ENCODE measurements at places on chromosomes 16 and 17.
A peak's percentile ranks its signal among the peaks of the same experiment; 100 is the strongest.

DNA sequence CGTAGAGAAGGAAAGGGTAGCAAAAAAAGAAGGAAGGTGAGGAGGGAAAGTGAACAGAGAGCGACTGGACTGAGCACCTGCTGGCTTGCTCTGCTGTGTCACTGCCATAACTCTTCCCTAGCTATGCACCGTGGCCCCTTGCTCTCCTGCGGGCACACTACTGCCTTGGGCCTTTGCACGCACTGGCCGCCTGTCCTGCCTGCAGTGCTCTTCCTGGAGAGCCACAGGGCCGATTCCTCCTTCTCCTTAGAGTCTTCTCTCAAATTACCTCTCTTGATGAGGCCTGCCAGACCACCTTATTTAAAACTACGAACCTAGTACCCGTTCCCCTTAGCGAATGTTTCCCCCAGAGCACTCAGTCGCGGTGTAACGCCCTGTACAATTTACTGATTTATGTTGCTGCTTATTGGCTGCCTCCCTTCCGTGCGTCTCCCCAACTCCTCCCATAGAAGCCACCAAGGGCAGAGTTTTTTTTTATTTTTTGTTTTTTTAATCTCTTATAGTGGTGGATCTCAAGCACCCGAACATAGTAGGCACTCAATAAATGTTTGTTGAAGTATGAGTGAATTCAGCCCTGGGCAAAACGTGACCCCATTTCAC lies 70.3 kb downstream of the RAI1 start:
- DNase-seq = no peak

- no peak for DNase-seq
These were observed 46.3 kb downstream of the C16orf78 start for GRCh38 chr16:49419862-49420261.

- no peak for DNase-seq
These were observed 77.5 kb downstream of the ANKRD11 start for GRCh38 chr16:89412811-89413210.

DNA sequence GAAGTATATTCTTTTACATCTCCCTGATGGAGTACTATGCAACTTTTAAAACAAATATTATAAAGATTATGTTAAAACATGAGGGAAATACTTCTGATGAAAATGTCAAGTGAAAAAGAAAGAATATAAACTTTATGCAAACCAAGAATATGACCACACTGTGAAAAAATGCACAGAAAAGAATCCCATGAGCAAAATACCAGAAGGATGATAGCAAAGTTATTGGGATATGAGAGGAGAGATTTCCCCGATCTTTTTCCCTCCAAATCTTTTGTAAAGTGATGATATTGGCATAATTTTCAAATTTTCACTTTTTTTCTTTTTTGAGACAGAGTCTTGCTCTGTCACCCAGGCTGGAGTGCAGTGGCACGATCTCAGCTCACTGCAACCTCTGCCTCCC lies 36.6 kb upstream of the SMURF2 start:
- no peak for DNase-seq

GRCh38 chr16:5428932-5429331 lies 331.3 kb upstream of the EEF2KMT start:
- DNase-seq = no peak

DNA sequence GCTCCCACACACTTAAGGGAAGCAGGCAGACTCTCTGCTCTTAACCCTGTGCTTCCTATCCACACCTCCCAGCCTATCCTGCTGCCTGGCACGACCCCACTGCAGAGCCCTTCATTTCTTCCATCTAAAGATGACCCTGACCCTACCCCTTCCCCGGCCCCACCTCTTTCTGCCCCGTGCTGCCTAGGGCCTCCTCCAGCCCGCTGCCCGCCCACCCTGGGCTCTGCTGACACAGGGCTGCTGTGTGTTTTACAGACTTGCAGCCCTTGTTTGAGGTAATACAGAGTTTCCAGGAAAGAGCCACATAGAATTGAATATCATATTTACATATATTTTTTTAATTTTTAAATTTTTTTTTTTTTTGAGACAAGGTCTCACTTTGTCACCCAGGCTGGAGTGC lies 42.0 kb downstream of the MEOX1 start:
- no peak for DNase-seq

DNA sequence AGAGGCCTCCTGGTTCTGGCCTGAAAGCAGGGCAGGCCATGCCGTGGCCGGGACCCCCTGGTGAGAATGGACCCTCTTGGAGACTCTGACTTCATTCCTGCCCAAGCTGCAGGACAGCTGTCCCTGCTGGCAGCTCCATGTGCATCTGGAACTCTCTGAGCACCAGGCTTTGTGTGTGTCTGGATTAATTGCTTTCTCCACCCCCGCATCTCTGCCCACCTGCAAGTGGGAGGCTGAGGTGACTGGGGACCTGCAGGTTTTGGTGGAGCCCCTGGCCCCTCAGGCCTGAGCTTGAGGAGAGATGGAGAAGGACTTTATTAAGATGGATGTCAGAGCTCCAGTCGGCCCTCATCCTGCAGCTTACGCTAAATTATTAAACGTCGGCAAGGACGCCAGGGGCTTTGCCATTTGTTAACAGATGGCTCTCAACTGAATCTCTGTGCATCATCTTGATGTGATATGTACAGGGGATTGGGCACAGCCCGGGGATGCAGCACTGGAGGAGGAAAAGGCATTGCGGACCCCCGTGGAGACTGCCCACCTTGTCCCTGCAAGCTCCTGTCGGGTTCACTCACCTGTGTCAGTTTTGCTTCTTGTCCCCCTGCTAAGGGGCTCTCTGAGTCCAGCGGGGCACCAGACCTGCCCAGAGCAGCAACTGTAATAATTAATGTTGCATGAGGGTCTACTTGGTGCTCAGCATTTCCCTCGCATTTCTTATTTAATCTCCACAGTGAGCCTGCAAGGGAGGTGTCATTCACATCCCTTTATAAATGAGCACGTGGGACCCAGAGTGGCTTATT lies 154.1 kb upstream of the RPL38 start:
- DNase-seq = no peak

DNA sequence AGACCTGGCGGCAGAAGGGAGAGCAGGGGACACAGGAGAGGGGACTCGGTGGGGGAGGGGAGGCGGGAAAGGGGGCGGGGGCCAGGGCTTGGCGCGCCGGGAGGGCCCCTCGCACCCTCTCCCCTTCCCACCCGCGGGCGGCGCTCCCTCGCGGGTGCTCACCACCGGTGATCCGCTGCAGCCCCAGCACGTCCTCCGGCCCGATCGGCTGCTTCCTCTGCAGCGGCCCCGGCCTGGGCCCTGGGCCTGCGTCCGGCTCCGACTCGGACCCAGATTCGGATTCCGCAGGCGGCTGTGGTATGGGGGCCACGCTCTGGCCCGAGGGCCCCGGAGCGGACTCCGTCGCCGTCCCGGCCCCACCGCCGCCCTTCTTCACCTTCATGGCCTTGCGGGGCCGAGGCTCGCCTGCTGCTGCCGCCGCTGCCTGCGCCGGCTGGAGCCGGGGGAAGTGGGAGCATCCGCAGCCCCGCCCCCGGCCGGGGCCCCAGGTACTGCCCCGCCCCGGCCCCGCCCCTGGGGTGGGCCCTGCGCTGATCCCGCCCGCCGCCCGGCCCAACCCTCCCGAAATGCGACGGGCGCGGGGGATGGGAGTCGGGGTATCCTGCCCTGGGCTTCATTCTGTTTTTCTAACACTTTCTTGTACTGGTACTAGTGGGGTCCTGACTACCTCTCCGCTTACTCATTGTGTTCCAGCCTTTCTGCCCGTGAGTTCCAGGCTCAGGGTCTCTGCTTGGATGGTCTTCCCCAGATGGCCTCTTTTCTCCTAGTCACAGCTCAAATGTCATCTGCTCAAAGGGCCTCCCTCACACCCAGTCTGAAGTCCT lies at the start of gene UNC119:
TSS of gene UNC119 (minus strand) at position 449 of the 824 bp plus-strand sequence. CDS start at position 382, 67 bp downstream.
- peak; percentile 19 for DNase-seq

GRCh38 chr16:79885320-79885719 lies 284.8 kb upstream of the MAF start:
- no peak for DNase-seq

- DNase-seq = no peak
These were observed 525.2 kb upstream of the GOT2 start for GRCh38 chr16:59259074-59259949.

- peak; percentile 59 for DNase-seq
These were observed 4.9 kb upstream of the ZNF267 start for GRCh38 chr16:31868691-31869167.

DNA sequence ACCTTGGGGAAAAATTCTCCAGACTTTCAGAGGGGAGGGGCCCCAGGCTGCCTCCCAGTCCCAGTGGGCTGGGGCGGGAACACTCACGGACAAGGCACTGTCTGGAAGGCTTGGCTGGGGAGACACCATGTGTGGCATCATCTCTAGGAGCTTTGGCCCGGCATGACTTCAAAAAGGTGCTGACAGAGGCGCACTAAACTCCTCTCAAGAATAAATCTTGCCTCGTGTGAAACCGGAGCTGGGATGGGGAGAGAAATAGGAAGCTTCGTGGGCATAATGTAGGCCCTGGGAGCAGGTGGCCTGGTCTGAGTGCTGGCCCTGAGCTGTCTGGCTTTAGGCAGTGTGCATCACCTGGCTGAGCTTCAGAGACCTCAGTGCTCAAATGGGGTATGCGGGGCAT lies 5.7 kb downstream of the WSCD1 start:
- no peak for DNase-seq

GRCh38 chr17:50498021-50498874 lies 10.0 kb upstream of the MYCBPAP start:
- DNase-seq = no peak

All from astrocyte of the cerebellum (primary cell).